Suppressor macrophage (primary cell): ENCODE measurements at places on chromosomes 12 and 14.

GRCh38 chr12:107125833-107126232 lies 32.5 kb upstream of the CRY1 start:
- no peak for DNase-seq

DNA sequence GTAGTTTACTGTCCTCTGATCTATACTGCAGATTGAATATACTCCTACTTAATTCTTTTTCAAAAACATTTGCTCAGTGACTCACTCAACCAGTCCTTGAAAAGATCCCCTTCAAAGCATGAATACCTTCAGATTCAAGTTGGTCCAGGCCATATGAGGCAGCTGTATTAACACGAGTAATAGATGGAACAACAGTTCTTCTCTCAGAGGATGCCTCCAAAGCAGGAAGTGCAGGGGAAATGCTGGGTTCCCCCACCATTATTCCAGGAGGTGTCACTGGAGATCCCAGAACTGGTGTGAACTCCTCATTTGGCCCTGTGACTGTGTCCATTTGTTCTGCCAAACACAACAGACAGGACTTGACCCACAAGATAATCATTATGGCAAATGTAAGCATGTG lies 20.6 kb downstream of the ARMH4 start:
- DNase-seq, result no peak

- peak; percentile 36 for DNase-seq
Observed at GRCh38 chr14:61329478-61330051, 8.2 kb downstream of the PRKCH start.

DNA sequence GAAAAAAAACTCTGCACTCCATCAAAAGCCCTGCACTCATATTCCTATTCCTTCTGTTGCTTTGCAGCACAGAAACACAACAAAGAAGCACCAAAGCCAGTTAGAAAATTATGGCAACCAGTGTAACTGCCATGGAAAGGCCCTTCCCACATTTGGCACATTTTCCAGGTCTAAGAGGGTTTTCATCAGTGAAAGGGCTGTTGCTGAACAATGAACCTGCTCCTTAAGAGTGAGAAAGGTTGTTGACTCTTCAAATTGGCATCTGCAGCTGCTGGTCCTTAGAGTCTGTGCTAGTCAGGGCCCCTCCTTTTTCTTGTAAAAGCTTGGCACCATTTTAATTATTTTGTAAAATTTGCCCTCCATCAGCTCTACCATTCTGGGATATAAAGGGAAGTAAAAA lies 378.7 kb upstream of the KITLG start:
- no peak for DNase-seq

DNA sequence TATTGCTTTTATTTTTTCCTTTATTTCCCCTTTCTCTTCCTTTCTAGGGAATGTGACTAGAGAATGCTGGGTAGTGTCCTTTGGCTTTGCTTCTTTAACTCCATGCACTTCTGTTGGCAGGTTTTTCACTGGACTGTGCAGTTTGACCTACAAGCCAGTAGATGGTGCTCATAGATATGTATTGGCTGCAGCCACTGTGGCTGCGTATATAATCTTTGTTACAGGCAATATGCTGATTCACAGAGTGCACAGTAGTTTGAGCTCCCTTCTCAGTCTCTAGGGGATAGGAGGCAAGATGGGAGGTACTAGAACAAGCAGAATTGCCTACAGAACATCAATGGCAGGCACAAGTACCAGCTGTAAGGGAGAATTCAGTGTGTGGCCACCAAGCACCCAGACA lies 503.5 kb downstream of the LRFN5 start:
- peak; percentile 61 for DNase-seq

GRCh38 chr14:100076133-100076532 lies 10.9 kb downstream of the EVL start:
- DNase-seq, result peak; percentile 94

DNA sequence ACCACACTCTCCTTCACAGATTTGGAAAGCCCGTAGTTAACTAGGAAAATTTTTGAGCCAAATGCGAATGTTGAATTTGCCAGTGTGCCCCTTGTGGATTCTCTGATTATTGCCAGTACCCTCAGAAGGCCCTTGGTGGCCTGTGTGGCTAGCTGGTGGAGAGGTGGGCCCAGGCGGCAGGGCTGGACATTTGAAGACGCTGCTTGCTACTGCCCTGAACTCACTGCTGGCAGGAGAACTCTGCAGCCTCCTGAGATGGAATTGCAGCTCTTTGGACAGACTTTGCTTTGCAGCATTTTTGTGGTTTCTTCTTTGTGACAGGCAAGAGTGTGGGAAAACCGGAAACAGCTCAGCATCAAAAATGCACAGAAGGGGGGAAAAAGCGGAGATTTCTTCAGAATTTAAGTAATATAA lies 97.6 kb downstream of the TGFB3 start:
- DNase-seq, result no peak

- peak; percentile 77 for DNase-seq
Observed at GRCh38 chr12:109432842-109433304, 44.2 kb downstream of the KCTD10 start.

GRCh38 chr14:46571970-46572369 lies 79.6 kb downstream of the RPL10L start:
- DNase-seq, result no peak

DNA sequence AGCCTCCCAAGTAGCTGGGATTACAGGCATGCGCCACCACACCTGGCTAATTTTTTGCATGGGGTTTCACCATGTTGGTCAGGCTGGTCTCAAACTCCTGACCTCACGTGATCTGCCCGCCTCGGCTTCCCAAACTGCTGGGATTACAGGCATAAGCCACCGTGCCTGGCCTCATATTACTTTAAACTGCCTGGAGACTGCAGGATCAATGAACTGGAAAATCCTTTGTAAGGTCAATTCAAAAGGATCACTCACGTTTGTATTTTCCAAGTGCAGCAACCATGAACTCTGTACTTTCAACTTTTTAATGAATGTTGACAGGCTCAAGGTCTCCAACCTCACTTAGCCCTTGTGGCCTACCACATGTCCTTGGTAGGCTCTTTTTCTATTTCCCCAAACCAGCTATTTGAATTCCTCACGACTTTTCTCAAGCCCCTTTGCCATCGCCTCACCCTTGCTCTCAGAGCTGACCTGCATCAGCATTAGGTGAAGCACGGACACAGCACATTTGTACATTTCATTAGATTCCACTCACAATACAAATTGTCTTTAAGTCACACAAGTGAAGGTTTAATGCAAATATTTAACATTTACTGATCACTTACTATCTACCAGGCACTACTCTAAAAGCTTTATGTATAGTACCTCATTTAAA lies 42.2 kb upstream of the GCH1 start:
- no peak for DNase-seq

DNA sequence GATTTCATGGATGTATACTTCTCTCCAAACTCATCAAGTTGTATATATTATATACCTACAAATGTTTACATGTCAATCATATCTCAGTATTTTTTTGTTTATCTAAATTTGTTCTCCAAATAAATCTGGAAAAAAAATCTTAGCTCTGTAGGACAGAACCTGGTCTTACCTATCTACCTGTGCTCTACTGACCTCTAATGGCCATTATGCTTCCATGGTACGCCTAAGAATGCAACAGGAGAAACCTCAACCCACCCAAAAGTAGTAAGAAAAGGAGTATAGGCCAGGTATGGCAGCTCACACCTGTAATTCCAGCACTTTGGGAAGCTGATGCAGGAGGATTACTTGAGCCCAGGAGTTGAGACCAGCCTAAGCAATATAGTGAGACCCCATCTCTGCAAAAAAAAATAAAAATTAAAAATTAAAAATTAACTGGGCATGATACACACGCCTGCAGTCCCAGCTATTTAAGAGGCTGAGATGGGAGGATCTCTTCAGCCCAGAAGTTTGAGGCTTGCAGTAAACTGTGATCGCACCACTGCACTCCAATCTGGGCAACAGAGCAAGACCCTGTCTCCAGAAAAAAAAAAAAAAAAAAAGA lies 8.7 kb downstream of the OR11H4 start:
- no peak for DNase-seq

DNA sequence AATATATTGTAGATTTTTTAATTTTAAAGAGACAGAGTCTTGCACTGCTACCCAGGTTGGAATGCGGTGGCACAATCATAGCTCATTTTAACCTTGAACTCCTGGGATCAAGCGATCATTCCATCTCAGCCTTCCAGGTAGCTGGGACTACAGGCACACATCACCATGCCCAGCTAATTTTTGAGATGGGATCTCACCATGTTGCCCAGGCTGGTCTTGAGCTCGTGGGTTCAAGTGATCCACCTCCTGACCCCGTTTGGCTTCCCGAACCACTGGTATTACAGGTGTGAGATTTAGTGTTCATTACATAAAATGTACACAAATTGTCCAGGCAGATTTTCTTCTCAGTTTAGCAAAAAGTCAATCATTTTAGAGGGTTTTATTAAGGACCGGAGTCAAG lies 13.6 kb downstream of the SNX6 start:
- no peak for DNase-seq
